ENCODE measurements at places on chromosomes 12 and 14. TPM values are rescaled to one million over a fixed set of nuclear protein-coding genes. Genes with fewer than 3 reads are reported as not detected.

DNA sequence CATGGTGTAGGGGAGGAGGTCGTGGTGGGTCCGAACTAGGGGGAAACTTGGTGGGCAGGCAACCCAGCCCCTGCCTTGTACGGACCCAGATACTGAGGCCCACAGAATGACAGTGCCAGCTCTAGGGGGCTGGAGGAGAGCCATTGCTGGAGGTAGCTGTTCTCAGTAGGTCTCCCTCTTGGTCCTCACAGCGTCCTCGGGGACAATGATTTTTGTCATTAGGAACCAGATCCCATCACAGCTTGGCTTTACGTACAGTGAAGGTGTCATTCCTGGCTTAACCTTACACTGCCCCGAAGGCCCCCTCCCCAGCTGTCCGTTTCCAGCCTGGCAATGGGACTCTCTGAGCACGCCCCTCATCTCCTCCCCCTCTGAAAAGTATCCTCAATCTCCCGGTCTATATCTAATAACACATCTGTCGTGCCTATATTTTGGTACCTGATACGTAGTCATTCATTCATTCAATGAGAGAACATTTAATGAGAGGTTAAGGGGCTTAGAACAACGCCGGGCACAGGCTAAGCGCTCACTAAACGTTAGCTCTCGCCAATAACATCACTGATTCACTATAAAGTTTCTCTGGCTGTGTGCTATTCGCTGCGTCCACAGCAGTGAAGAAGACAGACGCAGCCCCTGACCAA lies 597 bp upstream of the DYNC1H1 start:
- no peak for DNase-seq

DNA sequence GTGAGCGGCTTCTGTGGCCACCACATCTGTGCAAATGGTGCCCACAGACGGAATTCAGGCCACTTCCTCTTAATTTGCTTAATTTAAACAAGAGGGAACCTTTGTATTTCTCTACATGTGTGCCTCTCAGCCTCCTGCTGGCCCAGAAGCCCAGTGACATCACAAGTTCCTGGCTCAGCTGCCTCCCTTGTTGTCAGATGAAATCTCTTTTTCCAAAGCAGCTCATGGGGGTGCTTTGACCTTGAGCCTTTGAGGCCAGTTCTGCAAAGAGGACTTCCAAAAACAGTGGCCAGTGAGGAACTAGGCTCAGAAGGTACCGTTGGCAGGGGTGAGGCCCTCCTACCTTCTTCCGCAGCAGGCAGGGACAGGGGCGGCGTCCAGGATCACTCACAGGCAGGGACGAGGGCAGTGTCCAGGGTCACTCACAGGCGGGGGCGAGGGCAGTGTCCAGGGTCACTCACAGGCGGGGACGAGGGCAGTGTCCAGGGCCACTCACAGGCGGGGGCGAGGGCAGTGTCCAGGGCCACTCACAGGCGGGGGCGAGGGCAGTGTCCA lies 35.0 kb upstream of the GALNT9 start:
- DNase-seq = no peak

- DNase-seq = no peak
These were observed at the start of gene MTA1 for GRCh38 chr14:105419195-105420091. Gene MTA1 (plus strand): TSS chr14:105419827. CDS start chr14:105420036, 209 bp downstream.

DNA sequence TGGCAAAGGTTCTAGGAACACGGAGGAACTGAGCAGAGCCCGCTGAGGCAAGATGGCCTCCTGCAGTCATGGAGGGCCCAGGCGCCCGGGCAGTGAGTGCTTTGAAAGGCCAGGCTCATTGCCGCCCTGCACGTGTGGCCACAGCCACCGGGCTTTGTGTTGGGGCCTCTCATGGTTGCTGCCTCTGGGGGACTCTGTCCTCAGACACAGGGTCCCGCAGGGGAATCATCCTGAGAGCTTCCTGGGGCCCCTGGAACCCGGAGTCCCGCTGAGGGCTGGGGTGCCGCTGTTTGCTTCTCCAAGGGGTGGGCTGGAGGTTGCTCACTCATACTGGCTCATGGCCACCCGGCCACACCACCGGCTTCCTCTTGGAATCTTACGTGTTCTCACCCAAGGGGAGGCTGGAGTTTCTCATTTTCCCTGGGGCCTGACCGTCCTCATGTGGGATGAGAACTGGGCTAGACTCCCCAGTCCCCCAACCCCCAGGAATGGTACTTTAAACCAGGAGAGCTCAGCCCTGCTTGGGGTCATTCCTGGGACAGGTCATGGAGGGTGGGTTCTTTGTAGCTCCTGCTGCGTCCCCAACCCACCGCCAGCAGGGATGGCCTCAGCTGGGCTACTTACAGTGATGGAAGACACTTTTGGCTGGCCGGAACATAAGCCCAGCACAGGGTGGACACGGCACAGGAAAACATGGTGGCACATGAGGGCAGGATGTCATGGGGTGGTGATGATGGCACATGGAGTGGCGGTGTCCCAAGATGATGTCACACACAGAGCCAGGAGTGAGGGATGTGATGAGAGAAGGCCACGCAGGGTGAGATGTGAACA lies 21.1 kb upstream of the LRTM2 start:
- no peak for DNase-seq

GRCh38 chr14:73776194-73776537 lies 62.0 kb upstream of the PNMA1 start:
- no peak for DNase-seq

DNA sequence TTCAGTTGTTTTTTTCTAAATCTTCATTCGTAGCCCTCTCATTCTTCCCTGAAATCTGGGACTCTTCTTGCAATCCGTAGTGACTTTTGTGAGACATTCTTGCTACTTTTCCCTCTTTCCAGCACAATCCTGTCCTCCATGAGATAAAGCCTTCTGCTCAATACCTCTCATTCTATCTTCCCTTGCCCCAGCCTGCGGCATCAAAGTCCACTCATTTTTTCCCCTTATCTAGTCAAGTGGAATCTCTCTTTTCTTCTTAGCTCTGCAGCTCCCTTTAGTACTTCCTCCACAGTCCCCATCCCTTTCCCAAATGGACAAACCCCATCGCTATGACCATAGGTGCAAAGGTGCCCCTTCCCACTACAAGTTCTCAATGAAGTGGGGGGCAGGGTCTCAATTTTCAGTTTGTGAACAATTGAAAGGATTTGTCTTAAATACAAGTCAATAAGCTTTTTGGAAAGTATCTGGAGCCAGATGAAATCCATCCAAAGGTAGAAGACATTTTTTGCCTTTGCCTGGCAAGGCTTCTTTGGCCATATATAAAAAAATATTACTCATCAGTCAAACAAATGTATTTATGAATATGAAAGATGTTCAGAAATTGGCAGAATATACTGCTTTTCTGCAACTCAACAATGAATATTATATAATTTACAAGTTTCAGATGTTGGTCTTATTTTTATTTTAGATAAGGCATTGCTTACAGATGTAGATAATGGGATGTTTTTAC lies 179.4 kb downstream of the SNAPC1 start:
- no peak for DNase-seq

The ZNF410 gene
- polyA plus RNA-seq = 55.3 TPM

The IL22 gene
- polyA plus RNA-seq = not detected

DNA sequence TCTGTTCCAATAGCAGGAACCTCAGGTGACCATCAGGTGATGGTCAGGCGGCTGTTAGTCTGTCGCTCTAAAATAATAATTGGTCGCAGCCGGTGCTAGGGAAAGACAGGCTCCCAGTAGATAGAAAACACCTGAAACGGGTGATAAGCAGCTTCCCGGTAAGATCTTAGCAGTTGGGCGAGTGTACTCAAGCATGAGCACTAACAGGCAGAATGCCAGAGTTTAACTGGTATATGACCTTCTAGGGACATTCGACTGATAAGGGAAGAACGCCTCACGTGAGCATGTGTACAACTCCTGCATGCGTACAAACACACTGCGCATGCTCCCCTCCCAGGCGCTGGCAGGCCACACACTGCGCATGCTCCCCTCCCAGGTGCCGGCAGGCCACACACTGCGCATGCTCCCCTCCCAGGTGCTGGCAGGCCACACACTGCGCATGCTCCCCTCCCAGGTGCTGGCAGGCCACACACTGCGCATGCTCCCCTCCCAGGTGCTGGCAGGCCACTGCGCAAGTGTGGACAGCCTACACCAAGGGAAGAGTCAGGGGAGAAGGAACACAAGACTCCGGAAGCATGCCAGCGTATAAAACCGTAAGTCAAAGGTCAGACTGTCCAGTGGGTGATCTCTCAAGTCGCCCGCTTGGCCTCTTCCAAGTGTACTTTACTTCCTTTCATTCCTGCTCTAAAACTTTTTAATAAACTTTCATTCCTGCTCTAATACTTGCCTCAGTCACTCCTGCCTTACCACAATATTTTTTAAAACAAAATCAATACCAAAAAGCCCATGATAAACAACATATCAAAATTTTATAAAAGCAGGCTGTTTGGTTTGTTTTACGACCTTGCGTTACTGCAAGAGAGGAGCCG lies 24.5 kb downstream of the GPRC5D start:
- DNase-seq = peak; percentile 50

All from right lung (tissue), 10 donors.